Activated CD8-positive, alpha-beta memory T cell treated with anti-CD3 and anti-CD28 coated beads for 1 hour (primary cell): ENCODE measurements at places on chromosomes 7 and 10.

GRCh38 chr7:29883462-29884398 lies 77.4 kb downstream of the WIPF3 start:
- DNase-seq: no peak

GRCh38 chr7:117021986-117022385 lies 68.7 kb downstream of the ST7 start:
- no peak for DNase-seq

GRCh38 chr10:22301193-22301592 lies 15.0 kb upstream of the COMMD3 start:
- no peak for DNase-seq

GRCh38 chr7:27174874-27175625 lies 930 bp upstream of the HOXA10 start:
- no peak for DNase-seq

GRCh38 chr10:4771554-4772201 lies 54.3 kb upstream of the AKR1E2 start:
- DNase-seq: no peak

DNA sequence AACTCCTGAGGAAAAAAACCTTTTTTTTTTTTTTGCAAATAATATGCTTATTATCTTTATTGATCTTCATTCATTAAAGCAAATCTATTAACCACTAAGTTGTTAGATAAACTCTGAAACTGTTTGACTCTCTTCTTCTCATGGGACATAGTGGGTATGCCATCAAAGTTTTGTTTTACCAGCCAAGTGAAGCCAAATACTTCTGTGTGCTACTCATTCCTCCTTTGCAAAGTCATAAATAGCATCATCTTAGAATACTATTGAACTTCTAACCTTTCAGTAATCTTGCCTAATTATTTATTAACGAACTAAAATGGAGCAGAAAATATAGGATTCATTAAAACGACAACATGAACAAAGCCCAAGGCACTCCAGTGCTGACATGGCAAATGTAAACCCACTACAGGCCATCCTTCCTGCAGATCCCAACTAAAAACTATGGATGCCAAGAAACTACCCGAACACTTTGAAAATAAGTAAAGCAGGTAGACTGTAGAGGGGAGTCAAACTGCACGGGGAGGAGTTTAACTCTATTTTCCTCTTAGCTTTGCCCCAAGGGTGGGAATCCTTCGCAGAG lies 61.2 kb upstream of the ODAD2 start:
- no peak for DNase-seq

GRCh38 chr10:31771331-31771831 lies 157.2 kb downstream of the ARHGAP12 start:
- DNase-seq: no peak

DNA sequence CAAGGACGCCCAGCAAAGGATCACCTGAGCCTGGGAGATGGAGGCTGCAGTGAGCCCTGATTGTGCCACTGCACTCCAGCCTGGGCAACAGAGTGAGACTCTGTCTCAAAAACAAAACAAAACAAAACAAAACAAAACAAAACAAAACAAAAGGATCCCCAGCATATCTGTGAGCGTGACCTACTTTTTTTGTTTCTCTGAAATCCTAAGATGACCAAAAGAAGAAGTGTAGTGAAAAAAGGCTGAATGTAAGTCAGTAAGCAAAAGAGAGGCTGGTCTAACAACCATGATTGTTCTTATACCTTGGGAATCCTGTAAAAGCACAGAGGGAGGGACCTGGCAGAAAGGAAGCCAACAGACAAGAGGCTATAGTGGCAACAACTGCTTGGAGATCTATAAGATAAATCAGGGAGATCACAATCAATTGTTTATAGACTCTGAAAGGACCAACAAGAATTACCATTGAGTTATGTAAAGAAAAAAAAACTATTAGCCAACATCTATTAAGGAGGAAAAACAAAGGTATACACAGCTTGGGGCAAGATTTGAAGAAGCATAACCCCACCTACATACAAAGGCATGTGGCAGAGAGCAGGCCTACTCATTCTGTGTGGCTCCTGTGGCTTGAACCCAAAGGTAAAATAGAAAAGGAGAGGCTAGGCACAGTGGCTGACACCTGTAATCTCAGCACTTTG lies 255.2 kb upstream of the KLF14 start:
- DNase-seq: no peak

- no peak for DNase-seq
Measured at GRCh38 chr10:96260014-96260413, 11.4 kb downstream of the BLNK start.

- DNase-seq: no peak
Measured at GRCh38 chr7:76509931-76510877, at the start of gene UPK3B. Gene UPK3B (plus strand): TSS chr7:76510552. CDS start chr7:76510653, 101 bp downstream.

DNA sequence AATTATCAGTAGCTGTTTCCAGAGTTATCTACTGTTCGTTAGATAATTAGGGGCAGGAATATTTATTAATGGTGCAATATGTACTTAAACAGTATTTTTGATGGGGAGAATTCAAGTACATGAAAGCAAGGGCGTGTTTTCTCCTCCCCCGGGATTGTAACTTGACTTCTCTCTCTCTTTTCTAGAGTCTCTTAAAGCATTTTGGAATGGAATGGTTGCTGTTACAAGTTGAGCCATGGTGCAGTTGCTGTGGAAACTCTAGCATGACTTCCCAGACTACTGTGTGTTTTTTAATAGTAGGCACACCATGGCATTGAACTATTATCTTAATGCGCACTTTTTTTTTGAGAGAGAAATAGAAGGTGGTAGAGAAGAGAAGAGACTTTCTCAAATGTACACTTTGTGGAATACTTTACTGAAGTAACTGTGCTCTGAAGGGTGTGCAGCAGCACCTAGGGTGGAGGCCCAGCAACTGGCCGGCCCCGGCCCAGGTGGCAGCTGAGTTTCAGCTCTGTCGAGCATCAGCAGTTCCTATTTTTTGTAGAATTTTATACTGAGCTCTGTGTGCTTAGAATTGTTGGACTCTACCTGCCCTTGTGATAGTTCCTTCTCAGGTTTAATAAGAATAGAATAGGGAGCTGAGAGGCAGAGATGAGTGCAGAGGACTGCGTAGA lies 64.4 kb downstream of the CCNY start:
- no peak for DNase-seq

- no peak for DNase-seq
Measured at GRCh38 chr10:89973326-89973725, 271.9 kb downstream of the KIF20B start.

DNA sequence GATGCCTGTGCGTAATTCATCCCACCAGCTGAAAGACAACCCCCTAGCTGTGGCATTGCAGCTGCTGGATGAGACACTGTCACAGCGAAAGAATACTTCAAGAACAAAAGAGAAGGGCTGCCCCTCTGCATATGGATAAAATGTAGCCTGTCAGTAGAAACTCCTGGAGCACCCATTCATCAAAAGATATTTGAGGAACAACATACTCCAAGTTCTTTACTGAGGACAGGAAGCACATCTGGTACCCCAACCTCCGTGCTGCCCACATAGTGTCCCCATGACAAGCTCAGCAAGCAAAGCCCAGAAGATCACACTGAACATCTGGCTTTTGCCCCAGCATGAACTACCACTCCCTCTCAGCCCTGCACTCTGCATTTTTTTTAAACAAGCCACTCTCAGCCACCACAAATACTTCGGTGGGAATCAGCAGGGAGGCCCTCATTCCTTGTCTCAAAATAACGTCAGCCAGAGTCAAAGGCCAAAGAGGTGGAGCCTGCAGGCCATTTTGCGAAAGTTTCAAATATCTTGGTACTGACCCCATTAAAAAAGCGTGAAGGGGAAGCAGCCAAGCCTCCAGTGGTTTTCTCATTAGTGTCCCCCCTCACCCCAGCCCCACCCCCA lies 1.7 kb downstream of the CREB3L2 start:
- DNase-seq: no peak

DNA sequence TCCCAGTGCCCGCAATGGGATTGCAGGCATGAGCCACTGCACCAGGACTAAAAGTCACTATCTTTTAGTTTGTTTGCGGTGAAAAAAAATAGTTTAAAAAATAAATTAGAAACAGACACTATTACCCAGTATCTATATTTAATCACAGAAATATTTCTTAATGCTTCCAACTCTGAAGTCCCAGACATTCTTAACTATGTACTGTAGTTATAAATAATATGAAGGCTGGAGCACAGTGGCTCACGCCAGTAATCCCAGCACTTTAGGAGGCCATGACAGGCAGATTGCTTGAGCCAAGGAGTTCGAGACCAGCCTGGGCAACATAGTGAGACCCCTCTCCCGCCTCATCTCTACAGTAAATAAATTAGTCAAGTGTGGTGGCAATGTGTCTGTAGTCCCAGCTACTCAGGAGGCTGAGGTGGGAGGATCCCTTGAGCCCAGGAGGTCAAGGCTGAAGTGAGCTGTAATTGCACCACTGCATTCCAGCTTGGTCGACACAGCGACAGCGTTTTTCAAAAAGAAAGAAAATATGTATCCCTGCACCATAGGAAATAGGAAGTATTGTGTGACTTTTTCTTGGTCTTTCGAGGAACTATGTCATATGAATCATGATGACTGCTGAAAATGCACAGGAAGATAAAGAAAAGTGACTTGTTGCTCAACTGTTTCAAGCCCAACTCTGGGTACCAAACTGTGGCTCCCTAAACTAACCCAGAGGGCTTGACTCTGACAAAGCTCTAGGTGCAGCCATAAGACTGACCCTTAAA lies 74.9 kb upstream of the STEAP1B start:
- DNase-seq: no peak

DNA sequence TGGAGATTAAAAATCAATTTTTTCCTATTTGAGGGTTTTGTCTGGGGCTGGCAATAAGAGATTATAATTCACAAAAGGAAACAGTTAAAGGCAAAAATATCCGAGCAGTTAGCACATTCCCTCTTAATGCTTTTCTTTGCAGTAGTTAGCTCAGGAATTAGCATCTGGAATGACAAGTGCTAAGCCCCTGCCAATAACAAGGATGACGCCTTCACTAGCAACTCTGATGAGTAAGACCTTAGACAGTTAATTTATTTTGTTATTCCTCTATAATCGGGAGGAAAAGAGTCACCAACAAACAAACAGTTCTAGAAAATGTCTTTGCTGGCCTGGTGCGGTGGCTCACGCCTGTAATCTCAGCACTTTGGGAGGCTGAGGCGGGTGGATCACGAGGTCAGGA lies 151.3 kb downstream of the TRIL start:
- no peak for DNase-seq

GRCh38 chr7:1555046-1555812 lies 776 bp downstream of the TMEM184A start:
- no peak for DNase-seq

DNA sequence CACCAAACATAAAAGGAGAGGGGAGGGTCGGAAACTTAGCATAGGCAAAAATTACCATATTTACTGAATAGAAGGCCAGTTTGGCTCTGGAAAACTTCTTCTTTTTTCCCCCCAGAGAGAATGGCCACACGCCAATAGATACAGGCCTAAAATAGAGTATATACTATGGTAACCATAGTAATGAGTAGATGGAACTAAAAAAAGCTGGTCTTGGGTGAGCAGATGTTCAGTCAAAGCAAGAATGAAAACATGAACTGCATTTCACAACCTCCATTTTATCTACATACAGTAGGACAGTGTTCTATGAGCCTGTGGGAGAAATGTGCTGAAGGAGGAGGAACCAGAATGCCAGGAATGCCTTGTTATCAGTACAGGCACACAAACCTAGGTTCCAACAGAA lies 141.7 kb upstream of the SEMA3A start:
- DNase-seq: no peak

GRCh38 chr10:35216303-35216905 lies 89.8 kb downstream of the CREM start:
- DNase-seq: no peak

GRCh38 chr7:1526271-1526754 lies 4.2 kb upstream of the MAFK start:
- DNase-seq: no peak

GRCh38 chr7:43476896-43477295 lies 106.0 kb upstream of the STK17A start:
- no peak for DNase-seq

- DNase-seq: no peak
Measured at GRCh38 chr10:108208038-108208437, 1043.5 kb upstream of the SORCS1 start.

DNA sequence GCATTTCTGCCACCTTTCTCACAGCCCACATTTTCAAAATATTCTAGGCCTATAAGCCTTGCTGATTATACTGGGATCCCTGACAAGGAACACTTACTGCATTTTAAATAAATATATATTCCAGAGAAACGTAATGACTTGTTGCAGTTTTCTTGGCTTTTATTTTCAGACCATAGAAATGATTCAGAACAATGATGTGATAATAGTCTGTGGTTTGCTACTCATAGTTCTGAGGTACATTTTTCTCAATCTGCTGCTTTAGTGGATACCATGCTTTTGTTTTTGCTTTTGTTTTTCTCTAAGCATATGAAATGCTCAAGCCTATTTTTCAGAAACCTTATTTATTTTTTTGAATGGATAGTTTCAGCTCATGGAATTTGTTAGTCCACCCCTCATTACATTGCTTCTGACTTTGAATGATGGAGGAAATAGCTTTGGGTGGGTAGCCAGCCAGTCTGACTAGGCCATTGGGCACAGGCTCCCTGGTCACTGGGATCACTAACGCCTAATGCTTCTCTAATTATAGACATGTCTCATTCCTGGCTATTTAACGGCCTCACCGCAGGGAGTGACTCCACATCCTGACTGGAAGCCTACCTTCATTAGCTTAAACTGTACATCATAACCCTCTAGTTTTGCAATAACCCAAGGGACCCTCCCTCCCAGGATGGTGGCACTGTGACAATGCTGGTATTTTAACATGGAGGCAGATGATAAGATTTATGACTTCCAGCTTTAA lies 66.1 kb downstream of the MBL2 start:
- no peak for DNase-seq

DNA sequence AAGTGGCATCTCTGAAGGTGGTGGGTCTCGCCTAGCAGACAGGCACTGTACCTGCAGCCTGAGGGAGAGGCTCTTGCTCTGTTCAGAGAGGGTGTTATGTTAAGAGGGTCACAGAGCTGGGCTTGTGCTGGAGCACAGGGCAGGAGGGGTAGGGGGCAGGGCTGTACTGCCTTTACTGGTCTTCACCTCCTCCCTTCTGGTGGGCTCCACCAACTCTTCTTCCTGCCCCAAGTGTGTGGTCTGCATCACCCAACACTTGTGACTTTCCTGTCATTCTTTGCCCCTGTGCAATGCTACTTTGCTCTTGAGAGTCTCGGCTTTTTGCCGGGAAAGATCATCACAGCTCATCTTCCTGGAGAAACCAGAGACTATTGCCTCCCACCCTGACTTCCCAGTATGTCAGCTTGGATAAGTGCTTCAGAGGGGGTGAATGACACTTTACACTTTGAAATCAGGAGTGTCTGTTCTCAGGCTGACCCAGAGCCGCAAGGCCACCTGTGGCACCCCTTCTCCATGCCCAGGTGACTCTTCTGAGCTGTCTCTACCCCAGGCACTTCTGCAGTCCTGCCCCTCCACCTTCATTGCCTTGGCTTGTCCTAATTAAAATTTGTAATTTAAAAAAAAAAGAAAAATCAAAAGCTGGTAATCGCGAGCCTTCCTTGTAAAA lies 38.4 kb upstream of the IKZF1 start:
- no peak for DNase-seq

- peak; percentile 76 for DNase-seq
Measured at GRCh38 chr10:68955832-68956532, at the start of gene DDX21. Gene DDX21 (plus strand): TSS chr10:68956170. CDS start chr10:68956226, 56 bp downstream.
